ENCODE measurements at places on chromosomes 11 and 22. TPM values are rescaled to one million over a fixed set of nuclear protein-coding genes. Genes with fewer than 3 reads are reported as not detected.

B3GAT1 gene
- 0.03 TPM for total RNA-seq

LYVE1 gene
- total RNA-seq: 0.84 TPM

NRIP3 gene
- 1.1 TPM for total RNA-seq

PNPLA3 gene
- 0.94 TPM for total RNA-seq

TRIM29 gene
- total RNA-seq: 22.2 TPM

CD6 gene
- total RNA-seq: not detected

CELSR1 gene
- 27.9 TPM for total RNA-seq

EIF3F gene
- total RNA-seq: 415 TPM

CASP12 gene
- total RNA-seq: not detected

SCGB1C1 gene
- total RNA-seq: not detected

MTFP1 gene
- total RNA-seq: 66.1 TPM

ZP1 gene
- total RNA-seq: not detected

OSM gene
- not detected for total RNA-seq

SHISA8 gene
- total RNA-seq: not detected

BIRC3 gene
- 43.2 TPM for total RNA-seq

KCNE3 gene
- not detected for total RNA-seq

PHETA2 gene
- not detected for total RNA-seq

APOA5 gene
- not detected for total RNA-seq

TSGA10IP gene
- total RNA-seq: not detected

MB gene
- 8.6 TPM for total RNA-seq

CXCR5 gene
- total RNA-seq: 0.14 TPM

TMEM126B gene
- total RNA-seq: 60.0 TPM

UCP3 gene
- total RNA-seq: 1.2 TPM

ZNF215 gene
- total RNA-seq: 0.95 TPM

POU2AF3 gene
- total RNA-seq: 1.00 TPM

MRE11 gene
- total RNA-seq: 16.3 TPM

IGSF22 gene
- not detected for total RNA-seq

TESMIN gene
- total RNA-seq: 4.3 TPM

PRODH gene
- total RNA-seq: 0.89 TPM

DCDC1 gene
- total RNA-seq: 0.51 TPM

MYBPC3 gene
- 0.05 TPM for total RNA-seq

DDI1 gene
- total RNA-seq: not detected

DDIAS gene
- 13.3 TPM for total RNA-seq

APOBEC3G gene
- not detected for total RNA-seq

HTR3A gene
- not detected for total RNA-seq

OR1S1 gene
- not detected for total RNA-seq

APOBEC3C gene
- 26.3 TPM for total RNA-seq

SCGB1A1 gene
- total RNA-seq: not detected

OLFML1 gene
- not detected for total RNA-seq

LARGE2 gene
- total RNA-seq: 2.8 TPM

SLC35E4 gene
- total RNA-seq: 7.3 TPM

OR52A1 gene
- total RNA-seq: not detected

MS4A7 gene
- total RNA-seq: not detected

NRGN gene
- total RNA-seq: 6.1 TPM

COX8A gene
- 1,054 TPM for total RNA-seq

DEUP1 gene
- not detected for total RNA-seq

KIF18A gene
- total RNA-seq: 14.2 TPM

SOX6 gene
- not detected for total RNA-seq

GLYAT gene
- not detected for total RNA-seq

PRG2 gene
- not detected for total RNA-seq

PARVG gene
- total RNA-seq: not detected

POU2AF2 gene
- not detected for total RNA-seq

PAK1 gene
- 21.9 TPM for total RNA-seq

CASTOR1 gene
- total RNA-seq: 7.7 TPM

DPP3 gene
- 59.3 TPM for total RNA-seq

Data from A549 treated with GW870086 at 1 μM for 4 hours (cell line).